PC-3 (cell line): ENCODE measurements at places on chromosomes 7 and 10. TPM values are rescaled to one million over a fixed set of nuclear protein-coding genes. Genes with fewer than 3 reads are reported as not detected.

DNA sequence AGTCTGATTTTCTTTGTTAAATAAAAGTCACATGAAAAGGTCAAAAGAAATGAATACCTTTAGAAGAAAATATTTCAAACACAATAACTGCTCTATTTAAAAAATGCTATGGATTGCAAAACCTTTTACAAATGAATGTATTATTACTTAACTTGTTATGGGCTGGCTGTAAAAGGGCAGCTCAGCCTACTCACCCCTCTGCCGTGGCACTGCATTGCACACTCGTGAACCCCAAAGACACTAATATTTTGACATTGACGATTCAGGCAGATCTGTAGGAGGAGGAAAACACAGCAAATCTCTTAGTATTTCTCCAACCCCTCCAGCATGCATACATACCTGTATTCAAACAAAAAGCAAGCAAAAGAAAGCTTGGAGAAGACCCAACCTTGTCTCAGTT, 149.5 kb downstream of the FANK1 start:
- no peak overlapping the region for H3K4me3 ChIP-seq
- H3K27me3 ChIP-seq: no peaks in the 10 kb centered on the region
- no peaks in the 10 kb centered on the region for H3K36me3 ChIP-seq
- DNase-seq: no peak

The NUDT13 gene
- 1.1 and 1.8 TPM in 2 replicates for total RNA-seq

The NEURL1 gene
- total RNA-seq: 1.7 and 3.5 TPM in 2 replicates

GRCh38 chr7:50868426-50869100, 85.9 kb upstream of the GRB10 start:
- peak overlapping the region; percentile 85 for H3K27ac ChIP-seq
- peak; percentile 53 for DNase-seq
- no peaks in the 10 kb centered on the region for H3K27me3 ChIP-seq
- peaks cover 30% of the 10 kb centered on the region for H3K4me1 ChIP-seq
- H3K36me3 ChIP-seq: no peaks in the 10 kb centered on the region

- peak overlapping the region; percentile 85 for H3K4me3 ChIP-seq
- no peaks in the 10 kb centered on the region for H3K27me3 ChIP-seq
- no peak overlapping the region for H3K27ac ChIP-seq
- H3K4me1 ChIP-seq: peaks cover 9% of the 10 kb centered on the region; the same call in 1 of the 2 replicates
These were observed 2.0 kb downstream of the BMPR1A start for GRCh38 chr10:86758189-86759072.

DNA sequence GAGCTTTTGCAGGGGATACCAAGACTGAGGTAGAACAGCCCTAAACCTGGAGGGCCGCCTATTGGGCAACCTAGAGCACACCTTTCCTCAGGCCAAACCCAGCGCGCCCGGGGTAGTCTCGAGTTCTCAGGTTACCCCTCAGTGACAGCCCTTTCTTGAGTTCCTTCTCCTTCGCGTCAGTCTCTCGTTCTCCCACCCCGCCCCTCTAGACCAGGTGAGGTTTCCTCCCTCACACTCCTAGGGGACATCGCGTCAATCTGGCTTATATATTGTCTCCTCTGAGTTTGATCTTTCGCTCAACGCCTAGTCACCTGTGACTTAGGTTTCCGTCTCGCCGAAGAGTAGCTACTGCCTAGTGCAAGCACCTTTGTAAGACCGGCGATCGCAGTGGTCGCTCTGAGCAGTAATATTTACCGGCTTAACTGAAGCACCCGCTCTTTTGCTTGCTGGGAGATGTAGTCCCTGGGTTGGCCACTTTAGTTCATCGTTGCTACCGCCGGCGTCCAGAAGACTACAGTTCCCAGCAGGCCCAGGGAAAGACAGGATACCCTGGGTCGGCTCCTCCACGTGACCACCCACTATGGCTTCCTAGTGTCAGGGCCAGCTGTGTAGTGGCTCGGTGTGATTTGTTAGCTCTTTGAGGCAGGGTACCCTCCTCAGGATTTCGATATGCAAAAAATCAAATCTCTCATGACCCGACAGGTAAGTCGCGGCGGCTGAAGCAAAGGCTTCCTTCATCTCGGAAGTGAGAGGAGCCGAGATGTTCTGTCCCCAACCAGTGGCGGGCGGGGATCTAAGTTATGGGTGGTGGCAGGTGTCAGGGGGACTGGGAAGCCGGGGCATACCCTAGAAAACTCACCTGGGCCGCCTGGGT, at the start of gene VPS50:
Gene VPS50, plus strand, starts transcription at position 568 of the 874 bp plus-strand sequence. Its CDS starts 102 bp downstream, at position 670.
- peaks cover 22% of the 10 kb centered on the region for H3K4me1 ChIP-seq
- no peaks in the 10 kb centered on the region for H3K36me3 ChIP-seq
- no peaks in the 10 kb centered on the region for H3K27me3 ChIP-seq
- DNase-seq: peak; percentile 96
- H3K4me3 ChIP-seq: peak within 1 kb of the TSS; percentile 86
- peak within 1 kb of the TSS; percentile 78 for H3K27ac ChIP-seq

The PNLIPRP2 gene
- not detected in 2 replicates for total RNA-seq

The PLCE1 gene
- 9.2 and 11.4 TPM in 2 replicates for total RNA-seq

GRCh38 chr7:84714765-84715164, 472.1 kb downstream of the SEMA3D start:
- DNase-seq: no peak
- H3K4me3 ChIP-seq: no peak overlapping the region
- H3K27me3 ChIP-seq: no peaks in the 10 kb centered on the region
- H3K27ac ChIP-seq: no peak overlapping the region
- no peaks in the 10 kb centered on the region for H3K36me3 ChIP-seq

The SPDYE2 gene
- not detected in 2 replicates for total RNA-seq

The ATRNL1 gene
- not detected in 2 replicates for total RNA-seq

The ZNF467 gene
- total RNA-seq: 4.1 and 6.3 TPM in 2 replicates

DNA sequence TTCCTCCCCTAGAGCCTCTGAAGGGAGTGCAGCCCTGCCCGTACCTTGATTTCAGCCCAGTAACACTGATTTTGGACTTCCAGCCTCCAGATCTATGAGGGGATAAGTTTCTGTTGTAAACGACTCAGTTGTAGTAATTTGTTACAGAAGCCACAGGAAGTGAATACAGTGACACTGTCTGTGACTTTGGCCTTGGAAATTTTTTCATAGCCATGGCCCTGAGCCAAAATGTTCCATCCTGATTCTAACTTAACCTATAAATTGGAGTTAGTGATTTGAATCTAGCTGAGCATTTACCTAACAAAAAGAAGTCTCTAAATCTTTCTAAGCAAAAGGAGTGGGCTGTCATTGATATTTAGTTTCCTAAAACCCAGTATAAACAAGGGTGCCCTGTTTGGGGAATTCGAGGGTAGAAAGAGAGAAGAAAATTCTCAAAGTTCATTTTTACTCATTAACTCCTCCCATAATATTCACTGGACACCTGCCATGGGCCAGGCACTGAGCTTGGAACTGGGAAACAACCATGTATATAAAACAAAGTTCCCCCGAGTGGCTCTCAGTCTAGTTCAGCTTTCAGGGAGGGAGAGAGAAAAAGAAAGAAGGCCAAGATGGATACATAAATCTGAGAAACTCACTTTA, 162.3 kb downstream of the SKIDA1 start:
- peak; percentile 60 for DNase-seq
- peak overlapping the region; percentile 98 for H3K27ac ChIP-seq
- H3K27me3 ChIP-seq: no peaks in the 10 kb centered on the region
- H3K4me1 ChIP-seq: peaks cover 36% of the 10 kb centered on the region
- peak overlapping the region; percentile 51; the same call in 1 of the 2 replicates for H3K4me3 ChIP-seq
- H3K36me3 ChIP-seq: no peaks in the 10 kb centered on the region

GRCh38 chr7:69211739-69212138, 386.5 kb upstream of the AUTS2 start:
- H3K27ac ChIP-seq: no peak overlapping the region
- H3K27me3 ChIP-seq: no peaks in the 10 kb centered on the region
- no peak for DNase-seq
- no peak overlapping the region for H3K4me3 ChIP-seq
- no peaks in the 10 kb centered on the region for H3K4me1 ChIP-seq
- H3K36me3 ChIP-seq: no peaks in the 10 kb centered on the region

GRCh38 chr10:77518241-77518909, 119.2 kb downstream of the KCNMA1 start:
- no peaks in the 10 kb centered on the region for H3K27me3 ChIP-seq
- no peaks in the 10 kb centered on the region for H3K36me3 ChIP-seq

DNA sequence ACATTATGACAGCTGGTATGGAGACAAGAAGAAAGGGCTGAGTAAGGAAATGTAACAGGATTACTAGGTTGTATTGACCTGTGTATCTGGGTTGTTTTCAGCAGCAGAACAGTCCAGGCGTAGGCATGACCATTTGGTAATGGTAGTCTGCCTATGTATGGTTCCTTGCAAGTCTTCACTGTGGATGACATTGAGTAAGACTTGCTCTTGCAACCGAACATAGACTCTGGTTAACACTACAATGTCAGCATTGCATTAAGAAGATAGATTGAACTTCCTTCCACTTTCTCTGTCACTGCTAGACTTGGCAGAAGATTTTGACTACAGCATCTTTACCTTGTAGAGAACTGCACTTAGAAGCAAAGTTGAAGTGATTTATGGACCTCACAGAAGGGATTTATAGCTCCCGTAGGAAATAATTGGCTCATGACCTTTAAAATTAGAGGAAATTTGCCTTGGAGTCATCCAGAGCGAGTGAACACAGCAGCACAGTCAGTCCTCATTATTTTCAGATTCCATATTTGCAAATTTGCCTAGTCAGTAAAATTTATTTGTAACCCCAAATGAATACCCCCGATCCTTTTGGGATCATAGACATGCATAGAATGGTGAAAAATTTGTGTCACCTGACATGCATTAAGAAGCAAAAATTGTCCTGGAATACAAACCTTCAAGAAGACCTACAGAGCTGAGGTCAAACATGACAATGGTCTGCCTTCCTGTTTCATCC, 79.6 kb upstream of the STRIP2 start:
- H3K36me3 ChIP-seq: no peaks in the 10 kb centered on the region
- H3K27me3 ChIP-seq: no peaks in the 10 kb centered on the region
- H3K4me3 ChIP-seq: no peak overlapping the region
- DNase-seq: no peak
- H3K4me1 ChIP-seq: no peaks in the 10 kb centered on the region

DNA sequence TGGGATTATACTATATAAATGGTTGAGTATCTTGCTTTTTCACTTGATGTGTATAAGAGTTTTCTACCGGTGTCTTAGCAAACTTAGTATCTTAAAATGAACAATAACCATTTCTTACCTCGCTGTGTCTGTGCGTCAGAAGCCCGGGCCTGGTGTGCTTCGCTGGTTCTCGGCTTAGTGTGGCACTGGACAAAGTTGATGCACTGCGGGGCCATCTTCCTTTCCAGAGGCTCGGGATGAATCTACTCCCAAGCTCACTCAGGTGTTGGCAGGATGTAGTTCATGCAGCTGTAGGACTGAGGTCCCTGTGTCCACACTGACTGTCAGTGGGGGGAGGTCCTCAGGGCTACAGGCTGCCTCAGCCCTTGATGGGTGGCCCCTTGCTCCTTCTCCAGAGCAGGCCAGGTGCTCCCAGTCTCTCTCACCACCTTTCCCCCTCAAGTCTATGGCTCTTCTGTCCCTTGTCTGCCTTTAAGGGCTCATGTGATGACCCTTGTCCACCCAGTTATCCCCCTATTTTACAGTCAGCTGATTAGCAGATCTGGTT, 227.8 kb downstream of the GLRX3 start:
- no peaks in the 10 kb centered on the region for H3K36me3 ChIP-seq
- no peaks in the 10 kb centered on the region for H3K27me3 ChIP-seq
- no peak overlapping the region for H3K27ac ChIP-seq
- no peak overlapping the region for H3K4me3 ChIP-seq

GRCh38 chr7:114519240-114519639, 104.6 kb downstream of the FOXP2 start:
- no peak for DNase-seq
- no peaks in the 10 kb centered on the region; the same call in 1 of the 2 replicates for H3K27me3 ChIP-seq
- H3K27ac ChIP-seq: no peak overlapping the region
- H3K4me3 ChIP-seq: no peak overlapping the region

The FFAR4 gene
- 1.5 TPM in 2 replicates for total RNA-seq

DNA sequence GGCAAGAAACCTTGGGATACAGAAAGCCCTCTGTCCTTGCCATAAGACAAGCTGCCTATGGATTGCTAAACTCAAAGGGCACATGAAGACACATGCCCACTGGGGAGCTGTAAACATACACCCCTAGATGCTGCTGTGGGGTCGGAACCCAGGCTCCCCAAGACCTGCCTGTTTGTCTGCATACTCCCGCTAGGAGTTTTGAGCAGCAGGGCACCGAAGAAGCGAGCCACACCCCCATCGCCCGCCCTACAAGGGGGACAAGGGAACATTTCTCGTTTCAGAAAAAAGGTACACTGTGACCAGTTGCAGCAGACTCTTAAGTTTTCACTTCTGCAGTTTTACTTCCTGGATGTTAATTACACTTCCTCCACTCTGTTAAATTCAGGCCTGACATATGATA, 680.2 kb upstream of the GHITM start:
- no peak overlapping the region for H3K27ac ChIP-seq
- DNase-seq: no peak
- H3K36me3 ChIP-seq: no peaks in the 10 kb centered on the region
- H3K4me1 ChIP-seq: no peaks in the 10 kb centered on the region
- H3K27me3 ChIP-seq: no peaks in the 10 kb centered on the region
- no peak overlapping the region for H3K4me3 ChIP-seq

The CCDC7 gene
- total RNA-seq: 14.1 and 19.1 TPM in 2 replicates

The GBX1 gene
- not detected in 2 replicates for total RNA-seq

DNA sequence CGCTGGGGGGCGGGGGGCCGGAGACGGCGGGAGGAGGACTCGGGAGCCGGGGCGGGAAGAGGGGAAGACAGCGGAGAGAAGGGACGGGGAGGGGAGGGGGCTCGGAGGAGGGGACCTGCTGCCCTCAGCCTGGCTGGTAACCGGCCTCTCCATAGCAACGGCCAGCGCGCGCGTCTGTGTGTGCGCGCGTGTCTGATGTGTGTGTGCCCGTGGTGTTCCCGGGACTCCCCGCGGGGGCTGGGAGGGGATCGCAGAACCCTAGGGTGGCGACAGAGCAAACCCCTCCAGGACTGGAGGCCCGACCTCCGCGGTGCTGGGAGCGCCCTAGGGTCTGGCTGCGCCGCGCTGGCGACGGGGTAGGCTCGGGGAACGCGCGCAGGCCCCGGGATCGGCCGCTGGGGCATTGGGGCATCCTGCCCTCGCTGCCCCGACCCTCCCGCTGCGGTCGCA, 356.3 kb downstream of the DNAJB6 start:
- no peak overlapping the region for H3K27ac ChIP-seq
- H3K4me1 ChIP-seq: peaks cover 5% of the 10 kb centered on the region; the same call in 1 of the 2 replicates
- no peak for DNase-seq
- H3K36me3 ChIP-seq: no peaks in the 10 kb centered on the region
- H3K27me3 ChIP-seq: peaks cover under 1% of the 10 kb centered on the region; the same call in 1 of the 2 replicates

The GRM8 gene
- total RNA-seq: not detected in 2 replicates

DNA sequence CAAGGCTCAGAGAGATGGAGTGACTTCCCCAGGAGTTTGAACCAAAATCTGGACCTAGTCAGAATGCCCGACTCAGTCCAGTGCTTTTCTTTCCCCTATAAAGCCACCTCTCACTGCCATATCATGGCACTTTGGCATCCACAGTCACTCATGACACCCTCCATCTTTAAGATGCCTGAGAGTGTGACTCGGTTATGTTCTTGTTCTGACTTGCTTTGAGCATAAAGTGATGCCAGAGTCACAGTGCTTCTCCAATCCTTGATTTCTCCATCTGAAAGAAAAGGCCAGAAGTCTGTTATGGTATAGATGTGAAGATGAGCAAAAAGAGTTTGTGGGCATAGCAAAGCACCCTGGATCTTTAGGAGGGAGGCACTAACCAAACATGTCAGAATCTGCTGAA, 538.1 kb downstream of the SORCS1 start:
- no peak overlapping the region for H3K4me3 ChIP-seq
- H3K27ac ChIP-seq: no peak overlapping the region
- no peak for DNase-seq
- no peaks in the 10 kb centered on the region for H3K36me3 ChIP-seq
- peaks cover 4% of the 10 kb centered on the region; the same call in 1 of the 2 replicates for H3K4me1 ChIP-seq
- no peaks in the 10 kb centered on the region for H3K27me3 ChIP-seq

The BTBD16 gene
- total RNA-seq: not detected in 2 replicates
